ENCODE measurements at places on chromosomes 2 and 18.

DNA sequence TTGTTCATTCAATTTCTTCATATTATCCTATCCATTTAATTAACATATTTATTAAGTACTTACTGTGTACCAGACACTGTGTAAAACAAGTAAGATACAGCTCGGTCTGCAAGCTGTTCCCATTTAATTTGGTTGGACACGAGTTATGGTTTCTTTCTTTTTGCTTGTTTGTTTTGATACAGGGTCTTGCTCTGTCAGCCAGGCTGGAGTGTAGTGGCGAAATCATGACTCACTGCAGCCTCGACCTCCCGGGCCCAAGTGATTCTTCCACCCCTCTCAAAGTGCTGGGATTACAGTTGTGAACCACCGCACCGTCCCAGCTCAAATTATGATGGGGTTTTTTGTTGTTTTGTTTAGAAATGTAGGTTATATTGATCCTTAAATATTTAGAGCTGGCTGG is 9.0 kb downstream of the CYBRD1 start:
- DNase-seq: peak; percentile 85

DNA sequence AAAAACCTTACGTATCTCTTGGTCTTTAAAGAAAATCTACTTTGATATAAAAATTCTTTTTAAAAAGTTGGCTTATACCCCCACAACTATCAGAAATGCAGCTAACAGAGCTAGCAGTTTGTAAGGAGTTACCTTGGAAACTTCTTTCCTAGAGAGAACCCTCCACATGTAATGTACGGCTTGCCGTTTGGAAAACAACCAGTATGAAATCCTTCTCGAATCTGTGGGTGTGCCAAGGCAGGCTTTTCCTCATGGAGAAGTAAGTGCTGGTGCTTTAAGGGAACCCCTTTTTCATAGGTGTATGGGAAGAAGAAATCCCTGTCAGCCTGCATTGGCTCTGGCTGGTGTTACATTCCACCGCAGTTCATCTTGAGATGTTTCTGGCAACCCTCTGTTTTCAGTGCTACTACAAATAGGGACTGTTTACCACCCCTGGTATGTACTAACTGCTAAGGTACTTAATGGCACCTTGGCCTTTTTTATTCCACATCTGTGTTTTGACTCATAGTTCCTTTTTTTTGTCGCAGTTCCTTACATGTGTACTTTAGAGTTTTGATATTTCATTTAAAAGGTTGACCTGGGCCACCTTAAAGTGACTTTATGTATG is 248.4 kb downstream of the FHOD3 start:
- no peak for DNase-seq

- peak; percentile 57 for DNase-seq
Measured at GRCh38 chr2:163659224-163659623, 76.6 kb downstream of the FIGN start.

- DNase-seq: no peak
Measured at GRCh38 chr18:58505181-58505580, 123.7 kb downstream of the ALPK2 start.

- no peak for DNase-seq
Measured at GRCh38 chr2:98123286-98123685, 36.3 kb downstream of the VWA3B start.

DNA sequence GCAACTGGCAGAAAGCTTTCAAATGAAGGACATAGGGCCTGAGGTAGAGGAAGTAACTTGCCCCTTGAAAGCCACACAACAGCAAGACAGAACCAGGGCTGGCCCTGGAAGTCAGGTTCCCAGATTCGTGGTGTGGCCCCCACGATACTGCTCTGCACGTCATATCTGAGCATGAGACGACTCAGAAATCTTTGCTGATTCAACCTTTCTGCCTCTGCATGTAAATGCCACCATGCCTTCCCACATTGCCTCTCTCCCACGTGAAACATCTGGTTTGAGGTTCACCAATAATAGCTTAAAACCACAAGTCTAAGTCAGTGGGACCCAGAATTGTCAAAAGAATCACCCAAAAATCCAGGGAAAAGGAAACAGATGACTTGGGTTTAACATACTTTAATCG is 214.0 kb upstream of the TRIB2 start:
- peak; percentile 49 for DNase-seq

DNA sequence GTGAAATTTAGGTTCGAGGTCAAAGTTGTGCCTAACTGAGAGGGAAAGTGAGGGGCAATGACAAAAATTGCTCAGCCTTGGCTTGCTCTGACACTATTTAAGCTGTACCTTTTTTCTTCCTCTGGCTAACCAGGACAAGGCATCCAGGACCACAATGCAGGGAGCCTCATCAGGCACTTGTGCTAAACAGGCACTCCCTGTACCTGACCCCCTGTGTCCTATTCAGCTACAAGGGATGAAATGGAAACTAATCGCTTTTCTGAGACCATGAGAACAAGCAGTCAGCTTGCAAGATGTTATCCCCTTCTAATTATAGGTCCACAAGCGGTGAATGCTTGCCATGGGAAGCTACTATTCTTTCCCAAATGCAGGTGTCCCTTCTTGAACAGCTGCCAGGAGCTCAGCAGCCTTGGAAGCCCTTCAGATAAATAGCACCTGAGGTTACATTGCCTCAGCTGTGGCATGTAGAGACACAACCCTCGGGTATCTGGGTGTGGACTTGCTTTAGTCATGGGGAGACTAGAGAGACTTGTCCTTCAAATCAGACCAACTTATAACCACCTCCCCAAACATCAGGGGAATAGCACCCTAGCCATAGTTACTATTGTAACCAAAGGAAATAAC is 19.1 kb upstream of the ITGA6 start:
- no peak for DNase-seq

- no peak for DNase-seq
Measured at GRCh38 chr2:172950565-172950964, 125.1 kb upstream of the MAP3K20 start.

GRCh38 chr18:52216666-52217065 is 123.3 kb upstream of the DCC start:
- DNase-seq: no peak

DNA sequence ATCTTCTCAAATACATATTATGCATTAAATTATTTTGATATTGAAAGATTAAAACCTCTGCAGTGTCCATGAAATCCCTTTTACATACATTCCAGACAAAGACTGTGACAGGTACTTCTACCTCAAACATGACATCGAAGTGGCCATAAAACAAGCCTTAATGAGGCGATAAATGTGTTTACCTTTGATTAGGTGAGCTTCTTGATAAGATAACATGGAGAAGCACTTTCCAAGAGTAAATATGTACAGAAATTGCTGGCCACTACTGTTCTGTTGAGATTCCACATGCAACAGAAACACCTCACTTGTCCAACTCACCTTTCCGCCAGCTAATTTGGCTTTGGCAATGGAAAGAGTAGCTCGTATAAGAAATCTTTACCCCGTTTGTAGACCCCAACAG is 55.2 kb downstream of the ZEB2 start:
- no peak for DNase-seq

DNA sequence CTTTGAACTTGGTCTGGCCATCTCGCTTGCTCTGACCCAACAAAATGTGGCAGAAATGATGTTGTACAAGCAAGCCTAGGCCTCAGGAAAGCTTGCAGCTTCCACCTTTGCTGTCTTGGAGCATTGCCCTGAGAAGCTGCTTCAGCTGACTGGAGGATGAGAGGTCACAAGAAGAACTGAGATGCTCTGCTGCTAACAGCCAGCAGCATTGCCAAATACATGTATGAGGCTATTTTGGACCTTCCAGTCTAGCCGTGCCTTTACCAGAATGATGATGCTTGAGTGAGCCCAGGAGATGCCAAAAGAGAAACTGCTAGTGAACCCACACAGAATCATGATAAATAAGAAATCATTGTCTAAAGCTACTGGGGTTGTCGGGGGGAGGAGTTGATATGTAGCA is 13.2 kb upstream of the ITGAV start:
- peak; percentile 40 for DNase-seq

- no peak for DNase-seq
Measured at GRCh38 chr2:39549718-39550464, 112.8 kb upstream of the MAP4K3 start.

GRCh38 chr2:169928463-169928864 is 101.2 kb downstream of the UBR3 start:
- DNase-seq: peak; percentile 60

DNA sequence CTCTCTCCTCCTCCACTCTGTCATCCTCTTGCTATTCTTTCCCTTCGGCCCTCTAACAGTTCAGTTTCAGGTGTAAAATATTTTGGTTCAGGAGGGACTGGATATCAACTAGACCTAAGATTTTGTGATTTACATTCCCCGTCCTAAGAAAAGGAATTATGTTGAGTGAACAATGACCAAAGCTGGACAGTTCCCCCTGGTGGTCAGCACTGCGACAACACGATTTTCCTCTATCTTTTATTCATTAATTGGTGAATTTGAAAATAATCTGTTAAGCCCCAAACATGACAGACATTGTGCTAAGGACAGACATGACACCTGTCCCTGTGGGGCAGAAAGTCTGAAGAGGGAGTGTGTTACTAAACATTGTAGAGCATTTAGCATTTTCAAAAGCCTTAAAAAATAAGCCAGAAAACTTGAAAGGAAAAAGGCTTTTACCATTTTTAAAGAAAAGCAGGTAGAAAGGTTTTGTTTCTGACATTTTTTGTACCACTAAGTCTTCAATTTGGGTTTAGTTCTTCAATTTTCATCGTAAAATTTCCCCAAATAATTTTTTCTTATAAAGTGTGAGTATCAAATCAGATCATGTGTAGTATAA is 28.4 kb upstream of the GTF2A1L start:
- DNase-seq: peak; percentile 40

DNA sequence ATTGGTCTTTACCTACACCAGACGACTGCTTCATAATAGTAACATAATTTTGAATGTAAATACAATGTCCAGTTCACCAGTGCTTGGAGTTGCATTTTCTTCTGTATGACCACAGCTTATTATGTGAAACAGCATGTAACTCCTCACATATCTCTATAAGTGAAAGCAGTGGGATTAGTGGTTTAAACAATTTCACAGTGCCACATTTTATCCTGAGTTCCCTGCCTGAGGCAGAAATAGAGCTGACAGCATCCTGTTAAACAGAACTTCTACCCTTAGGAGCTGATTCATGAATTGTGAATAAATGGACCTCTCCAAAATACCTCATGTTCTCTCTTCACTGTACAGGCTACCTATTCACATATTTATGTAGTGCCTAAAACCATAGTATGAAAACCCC is 542.3 kb upstream of the VWC2L start:
- no peak for DNase-seq
